ENCODE measurements at places on chromosomes 7 and 10.

DNA sequence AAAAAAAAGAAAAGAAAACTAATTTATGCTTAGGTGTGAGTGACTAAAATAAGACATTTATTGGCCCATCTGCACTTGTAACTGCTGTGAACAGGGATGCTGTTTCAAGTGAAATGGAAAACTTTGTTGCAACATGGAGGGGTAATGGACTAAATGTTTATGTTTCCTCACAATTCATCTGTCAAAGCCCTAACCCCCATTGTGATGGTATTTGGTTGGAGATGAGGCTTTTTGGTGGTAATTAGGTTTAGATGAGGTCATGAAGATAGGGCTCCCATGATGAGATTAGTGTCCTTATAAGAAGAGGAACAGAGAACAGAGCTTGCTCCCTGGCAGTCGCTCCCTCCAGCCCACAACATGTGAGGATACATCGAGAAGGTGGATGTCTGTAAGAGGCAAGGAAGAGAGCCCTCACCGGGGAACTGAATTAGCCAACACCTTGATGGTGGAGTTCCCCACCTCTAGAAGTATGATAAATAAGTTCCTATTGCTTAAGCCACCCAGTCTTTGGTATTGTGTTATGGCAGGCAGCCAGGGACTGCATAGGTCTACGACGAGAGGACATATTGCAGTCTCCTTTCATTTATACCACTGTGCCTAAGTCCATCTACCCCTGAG is 28.6 kb upstream of the VCL start:
- DNase-seq = no peak

- DNase-seq = no peak
These were observed 28.8 kb upstream of the SNX13 start for GRCh38 chr7:17968791-17969715.

- no peak for DNase-seq
These were observed 580.1 kb downstream of the CCSER2 start for GRCh38 chr10:84908491-84908890.

GRCh38 chr7:157755741-157756140 is 418.9 kb downstream of the DNAJB6 start:
- no peak for DNase-seq

- DNase-seq = peak; percentile 93
These were observed 103.0 kb downstream of the CTBP2 start for GRCh38 chr10:125057158-125058001.

DNA sequence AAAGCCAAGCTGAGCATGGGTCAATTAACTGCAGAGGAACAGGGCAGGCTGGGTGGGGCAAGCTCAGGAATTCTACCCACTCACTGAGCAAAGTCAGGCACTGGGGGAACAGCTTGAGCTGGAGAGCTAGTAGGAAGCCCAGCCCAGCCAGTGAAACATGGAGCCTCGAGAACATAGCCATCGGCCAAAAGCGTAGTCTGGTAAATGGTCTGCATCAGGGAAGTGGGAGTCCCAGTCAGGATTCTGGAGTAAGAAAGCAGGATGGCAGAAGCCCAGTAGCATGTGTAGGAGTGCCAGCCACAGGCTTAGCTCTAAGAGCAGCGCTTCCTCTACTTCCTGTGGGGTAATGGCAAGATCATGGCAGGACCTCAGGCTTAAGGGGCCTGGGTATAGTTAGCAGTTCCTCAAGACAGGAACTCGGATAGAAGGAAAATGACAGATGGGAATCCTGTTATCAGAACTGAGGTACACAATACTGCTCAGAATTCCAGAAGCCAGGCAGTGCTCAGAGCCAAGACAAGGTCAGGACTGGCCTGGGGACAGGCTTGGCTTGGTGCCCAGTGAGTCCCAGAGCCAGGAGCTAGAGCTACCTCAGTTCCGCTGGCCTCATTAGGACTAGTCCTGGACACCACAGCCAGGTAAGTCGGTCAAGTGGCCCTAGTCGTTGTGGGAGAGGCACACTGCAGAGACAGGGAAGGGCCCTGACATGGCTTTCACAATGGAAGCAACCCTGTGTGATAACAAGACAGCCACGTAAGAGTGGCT is 65.4 kb upstream of the MXI1 start:
- DNase-seq = peak; percentile 16

- no peak for DNase-seq
These were observed 827.6 kb upstream of the AUTS2 start for GRCh38 chr7:68770649-68771048.

GRCh38 chr10:94403380-94404213 is 1.3 kb downstream of the TBC1D12 start:
- peak; percentile 67 for DNase-seq

- DNase-seq = peak; percentile 23
These were observed 39.5 kb downstream of the RSU1 start for GRCh38 chr10:16777473-16778370.

GRCh38 chr7:50738932-50739331 is 43.8 kb downstream of the GRB10 start:
- no peak for DNase-seq

- DNase-seq = no peak
These were observed 17.2 kb upstream of the BMPER start for GRCh38 chr7:33888166-33888565.

GRCh38 chr7:128032605-128033235 is 1.5 kb upstream of the LRRC4 start:
- no peak for DNase-seq

- peak; percentile 47 for DNase-seq
These were observed 51.7 kb downstream of the SMURF1 start for GRCh38 chr7:99092064-99092720.

GRCh38 chr7:135341049-135341448 is 107.4 kb downstream of the STRA8 start:
- no peak for DNase-seq

GRCh38 chr10:60594476-60595051 is 183.7 kb upstream of the CDK1 start:
- no peak for DNase-seq

GRCh38 chr7:121755286-121755685 is 117.7 kb upstream of the PTPRZ1 start:
- DNase-seq = no peak

DNA sequence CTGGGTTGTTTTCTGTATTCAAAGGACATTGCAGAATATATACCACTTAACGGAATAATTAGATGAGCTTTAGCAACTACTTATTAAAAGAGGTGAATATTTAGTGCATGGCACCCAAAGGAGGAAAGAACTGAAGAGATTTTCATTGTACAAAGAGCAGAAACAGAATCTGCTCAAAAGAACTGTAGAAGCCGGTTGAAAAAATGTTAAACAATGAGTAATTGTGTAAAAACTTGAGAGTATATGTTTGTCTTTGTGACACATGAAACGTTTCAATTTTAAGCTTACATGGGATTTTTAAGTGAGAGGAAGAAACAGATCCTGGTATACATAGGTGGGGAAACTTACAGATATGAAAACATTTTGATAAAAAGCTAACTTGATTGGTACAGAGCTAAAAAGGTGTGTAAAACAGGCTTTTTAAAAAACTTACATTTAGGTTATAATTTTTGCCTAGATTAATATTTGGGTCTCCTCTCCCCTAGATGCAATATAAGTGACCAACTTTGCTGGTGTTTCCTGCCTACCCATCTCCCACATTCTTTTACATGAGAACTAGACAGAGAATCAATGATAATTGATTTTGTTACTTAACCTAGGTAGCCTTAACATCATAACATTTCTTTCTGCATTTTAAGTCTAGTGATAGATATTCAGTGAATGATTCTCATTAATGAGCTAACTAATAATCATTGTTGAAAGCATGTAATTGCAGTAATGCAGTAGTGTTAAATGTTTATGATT is 6.8 kb downstream of the ARL5B start:
- DNase-seq = no peak

DNA sequence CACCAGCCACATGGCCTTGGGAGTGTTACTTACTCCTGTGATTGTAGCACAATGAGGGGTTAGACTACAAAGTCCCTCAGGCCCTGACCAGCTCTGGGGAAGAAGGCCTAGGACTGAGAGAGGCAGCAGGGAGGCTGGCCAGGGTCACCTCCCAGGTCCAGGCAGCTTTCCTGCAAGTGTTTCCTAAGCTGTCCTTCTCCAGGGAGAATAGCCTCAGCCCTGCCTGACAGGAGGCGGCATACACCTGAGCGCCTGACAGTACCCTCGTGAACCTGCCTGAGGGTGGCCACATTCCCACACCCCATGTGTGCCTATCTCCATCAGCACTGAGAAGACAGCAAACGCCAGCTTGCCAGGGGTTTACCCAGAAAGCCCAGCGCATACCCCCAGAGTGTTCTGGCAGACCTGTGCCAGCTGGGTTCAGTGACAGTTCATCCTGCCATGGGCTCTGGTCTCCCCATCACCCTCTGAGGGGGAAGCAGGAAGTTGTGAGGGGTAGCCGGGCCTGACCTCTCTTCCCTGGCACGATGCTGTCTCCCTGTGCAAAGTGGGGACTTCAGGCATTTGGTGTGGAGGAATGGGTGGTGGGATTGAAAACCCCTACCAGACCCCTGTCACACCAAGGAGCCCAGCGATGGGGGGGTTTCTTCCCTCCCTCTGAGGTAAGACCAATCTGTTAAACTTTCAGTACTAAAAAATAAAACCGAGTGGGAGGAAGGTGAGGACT is 56.3 kb upstream of the CAMK2B start:
- DNase-seq = no peak

GRCh38 chr10:132335189-132336063 is 3.4 kb downstream of the LRRC27 start:
- no peak for DNase-seq
